ENCODE measurements at places on chromosomes 7 and 10.

DNA sequence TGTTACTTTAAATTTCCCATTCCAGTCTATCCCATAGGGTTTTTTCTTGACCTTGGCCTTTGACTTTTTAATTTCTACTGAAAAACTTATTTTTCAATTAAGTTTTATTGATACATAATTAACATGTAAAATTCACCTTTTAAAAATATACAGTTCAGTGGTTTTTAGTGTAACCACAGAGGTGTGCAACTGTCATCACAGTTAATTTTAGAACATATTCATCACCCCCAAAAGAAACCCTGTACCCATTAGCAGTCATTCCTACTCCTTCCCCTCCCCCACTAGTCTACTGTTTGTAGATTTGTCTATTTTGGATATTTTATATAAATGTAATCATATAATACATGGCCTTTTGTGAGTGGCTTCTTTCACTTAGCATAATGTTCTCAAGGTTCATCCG, 96.5 kb upstream of the GJD4 start:
- DNase-seq, result no peak

DNA sequence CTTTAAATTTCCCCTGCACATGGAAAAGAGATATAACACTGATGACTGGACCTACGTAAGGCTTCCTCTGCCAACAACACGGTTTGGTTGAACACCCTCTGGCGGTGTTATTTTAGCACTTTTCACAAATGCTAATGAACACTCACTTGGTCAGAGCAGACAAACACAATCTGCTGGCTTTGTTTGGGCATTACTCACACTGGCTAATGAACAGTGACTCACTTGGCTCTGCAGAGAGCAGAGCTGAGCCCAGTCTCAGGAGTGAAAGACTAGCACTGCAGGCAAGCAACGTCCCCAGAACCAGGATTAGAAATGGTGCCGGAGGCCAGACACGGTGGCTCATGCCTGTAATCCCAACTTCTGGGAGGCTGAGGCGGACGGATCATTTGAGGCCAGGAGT, 430.8 kb downstream of the PLXNA4 start:
- peak; percentile 31 for DNase-seq

- DNase-seq, result no peak
Observed at GRCh38 chr10:7350541-7351195, 60.2 kb downstream of the SFMBT2 start.

GRCh38 chr7:67018940-67019339, 22.3 kb downstream of the TYW1 start:
- no peak for DNase-seq

DNA sequence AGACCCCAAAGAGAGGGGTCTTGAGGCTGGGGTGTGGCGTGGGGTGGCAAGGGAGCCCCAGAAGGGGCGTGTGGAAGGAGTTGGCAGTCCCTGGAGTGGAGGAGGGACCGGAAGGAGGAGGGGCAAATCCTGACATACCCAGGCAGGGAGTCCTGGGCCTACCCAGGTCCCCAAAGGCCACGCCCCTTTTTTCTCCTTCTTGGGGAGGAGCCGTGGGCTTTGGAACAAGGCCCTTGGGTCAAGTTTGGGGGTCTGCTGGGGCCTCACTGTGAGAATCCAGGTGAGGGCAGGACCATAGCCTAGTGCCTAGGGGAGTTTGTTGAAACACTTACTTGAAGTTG, 1.2 kb upstream of the SMARCD3 start:
- peak; percentile 47 for DNase-seq

DNA sequence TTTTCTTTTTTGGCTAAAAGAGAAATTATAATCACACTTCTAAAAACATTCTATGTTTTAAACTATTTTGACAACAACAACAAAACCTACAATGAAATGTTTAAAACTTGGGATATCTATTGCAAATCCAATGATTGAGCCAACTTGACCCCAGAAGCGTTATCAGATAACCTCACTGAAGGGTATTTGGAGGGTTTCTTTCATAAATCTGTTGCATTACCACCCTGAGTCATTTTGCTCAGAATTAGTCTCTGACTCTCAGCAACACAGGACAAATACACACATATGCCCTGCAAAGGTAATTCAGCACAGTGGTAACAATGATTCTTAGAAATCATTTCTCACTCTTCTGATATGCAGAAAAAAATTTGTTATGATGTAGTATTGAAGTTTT, 2.3 kb upstream of the COL1A2 start:
- no peak for DNase-seq

Data from SW480 (cell line).